CD4-positive, alpha-beta T cell treated with Interleukin-17A for 1 hour (primary cell): ENCODE measurements at places on chromosomes 7 and 10.

GRCh38 chr10:5737352-5737751 is 52.7 kb downstream of the TASOR2 start:
- no peak for DNase-seq

DNA sequence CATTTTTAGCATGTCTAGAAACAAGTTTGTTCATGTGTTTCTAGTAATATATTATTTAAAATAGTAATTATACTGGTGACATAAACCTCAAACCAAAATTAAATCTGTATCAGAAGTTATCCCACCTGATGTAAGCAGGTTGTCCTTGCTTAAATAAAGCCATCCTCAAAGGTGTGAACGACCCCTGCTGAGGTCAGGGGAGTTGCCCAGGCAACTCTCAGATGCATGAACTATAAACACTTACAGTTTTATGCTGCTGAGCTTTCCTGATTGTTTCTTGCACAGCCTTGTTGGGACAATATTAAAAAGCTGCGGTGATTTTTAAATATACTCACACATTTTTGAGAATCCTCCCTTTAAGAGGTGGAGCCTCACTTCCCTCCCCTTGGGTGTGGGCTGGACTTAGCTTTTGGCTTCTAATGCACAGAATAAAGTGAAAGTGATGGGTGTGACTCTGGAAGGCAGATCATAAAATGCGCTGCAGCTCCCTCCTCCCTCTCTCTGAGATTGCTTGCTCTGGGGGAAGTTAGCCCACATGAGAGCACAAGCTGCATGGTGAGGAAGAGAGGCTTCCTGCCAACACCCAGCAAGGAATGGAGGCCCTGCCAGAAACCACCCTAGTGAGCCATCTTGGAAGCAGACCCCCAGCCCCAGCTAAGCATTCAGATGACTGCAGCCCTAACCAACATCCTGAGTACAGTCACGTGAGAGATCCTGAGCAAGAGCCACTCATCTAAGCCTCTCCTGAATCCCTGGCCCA is 152.7 kb downstream of the SKIDA1 start:
- DNase-seq, result peak; percentile 46

DNA sequence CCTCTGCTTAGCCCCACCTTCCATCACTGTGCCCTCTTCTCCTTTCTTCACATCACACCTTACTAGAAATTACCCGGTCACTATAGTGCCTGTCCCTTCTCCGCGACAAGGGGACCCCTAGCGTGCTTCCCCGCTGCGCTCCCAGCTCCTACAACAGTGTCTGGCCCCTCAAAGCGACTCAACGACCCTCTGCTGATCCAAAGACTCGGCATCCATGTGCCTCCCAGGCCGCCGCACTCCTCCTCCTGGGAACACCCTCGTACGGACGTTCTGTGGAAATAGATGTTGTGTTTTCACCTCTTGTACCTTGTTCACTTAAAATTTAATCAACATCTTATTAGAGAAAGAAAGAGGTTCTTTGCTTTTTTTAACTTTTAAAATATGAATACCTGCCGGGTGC is 463.5 kb downstream of the DNAJB6 start:
- no peak for DNase-seq

- DNase-seq, result no peak
These were observed 11.6 kb downstream of the SPOCK2 start for GRCh38 chr10:72076756-72077155.

GRCh38 chr10:22369434-22370072 is 24.3 kb downstream of the SPAG6 start:
- peak; percentile 13 for DNase-seq

DNA sequence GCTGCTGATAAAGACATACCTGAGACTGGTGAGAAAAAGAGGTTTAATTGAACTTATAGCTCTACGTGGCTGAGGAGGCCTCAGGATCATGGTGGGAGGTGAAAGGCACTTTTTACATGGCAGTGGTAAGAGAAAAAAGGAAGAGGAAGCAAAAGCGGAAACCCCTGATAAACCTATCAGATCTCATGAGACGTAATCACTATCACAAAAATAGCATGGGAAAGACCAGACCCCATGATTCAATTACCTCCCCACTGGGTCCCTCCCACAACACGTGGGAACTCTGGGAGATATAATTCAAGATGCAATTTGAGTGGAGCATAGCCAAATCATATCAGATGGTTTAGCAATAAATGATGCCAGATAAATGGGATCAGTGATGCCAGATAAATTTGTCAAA is 892.0 kb upstream of the CELF2 start:
- DNase-seq, result no peak

DNA sequence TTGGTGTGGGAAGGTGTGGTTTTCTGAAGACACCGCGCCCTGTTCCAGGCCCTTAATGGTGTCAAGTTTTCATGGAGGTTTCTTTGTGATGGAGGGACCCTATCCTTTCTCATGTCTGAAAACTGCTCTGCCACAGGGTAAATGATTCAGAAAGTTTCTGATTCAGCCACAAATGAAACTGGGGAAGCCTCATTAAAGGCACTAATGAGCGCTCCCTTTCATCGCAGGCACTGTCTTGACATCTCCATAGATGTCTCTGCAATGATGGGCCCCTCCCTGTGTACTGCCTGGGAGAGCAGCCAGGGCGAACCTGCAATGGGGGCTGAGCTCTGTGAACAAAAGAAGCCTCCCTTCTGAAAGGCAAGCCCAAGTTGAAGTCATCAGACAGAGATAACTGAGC is 355.3 kb downstream of the PRPF18 start:
- DNase-seq, result no peak

DNA sequence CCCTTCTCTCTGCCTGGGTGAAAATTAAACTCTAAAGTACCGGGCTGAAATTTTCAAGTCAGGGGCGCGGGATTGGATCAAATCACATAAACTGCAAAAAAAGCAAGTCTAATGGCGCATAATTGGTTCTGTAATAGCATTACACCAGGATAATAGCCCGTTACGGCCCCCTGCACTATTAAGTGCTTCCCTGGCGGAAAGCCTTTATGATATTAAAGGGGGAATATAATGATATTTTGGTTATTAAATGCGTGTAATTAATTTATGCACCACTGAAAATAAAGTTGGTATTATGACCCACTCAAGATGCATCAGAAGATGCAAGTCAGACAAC is 744 bp upstream of the DRGX start:
- no peak for DNase-seq

DNA sequence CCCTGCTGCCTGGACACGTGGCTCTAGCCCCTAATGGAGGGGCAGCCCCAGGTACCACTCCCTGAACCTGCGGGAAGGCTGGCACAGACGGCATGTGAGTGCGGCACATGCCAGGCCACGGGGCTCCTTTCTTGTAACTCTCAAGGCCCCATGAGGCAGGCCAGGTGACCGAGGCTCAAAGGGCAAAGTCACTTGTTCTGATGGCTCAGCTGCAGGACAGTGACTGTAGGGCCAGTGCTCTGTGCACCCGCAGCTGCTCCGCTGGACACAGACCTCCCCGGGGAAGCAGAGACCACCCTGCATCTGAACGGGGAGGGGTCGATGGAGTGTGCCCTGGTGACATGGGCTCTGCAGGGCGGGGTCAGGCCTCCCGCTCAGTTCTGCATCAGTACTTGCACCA is 55.3 kb downstream of the PTPRE start:
- DNase-seq, result no peak

GRCh38 chr10:51422311-51423120 is 276.9 kb downstream of the CSTF2T start:
- peak; percentile 40 for DNase-seq

DNA sequence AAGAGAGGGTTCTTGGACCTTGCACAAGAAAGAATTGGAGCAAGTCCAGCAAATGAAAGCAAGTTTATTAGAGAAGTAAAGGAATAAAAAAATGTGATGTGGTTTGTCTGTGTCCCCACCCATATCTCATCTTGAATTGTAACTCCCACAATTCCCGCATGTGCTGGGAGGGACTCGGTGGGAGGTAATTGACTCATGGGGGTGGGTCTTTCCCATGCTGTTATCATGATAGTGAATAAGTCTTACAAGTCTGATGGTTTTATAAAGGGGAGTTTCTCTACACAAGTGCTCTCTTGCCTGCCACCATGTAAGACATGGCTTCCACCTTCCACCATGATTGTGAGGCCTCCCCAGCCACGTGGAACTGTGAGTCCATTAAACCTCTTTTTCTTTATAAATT is 39.2 kb upstream of the FZD9 start:
- no peak for DNase-seq

DNA sequence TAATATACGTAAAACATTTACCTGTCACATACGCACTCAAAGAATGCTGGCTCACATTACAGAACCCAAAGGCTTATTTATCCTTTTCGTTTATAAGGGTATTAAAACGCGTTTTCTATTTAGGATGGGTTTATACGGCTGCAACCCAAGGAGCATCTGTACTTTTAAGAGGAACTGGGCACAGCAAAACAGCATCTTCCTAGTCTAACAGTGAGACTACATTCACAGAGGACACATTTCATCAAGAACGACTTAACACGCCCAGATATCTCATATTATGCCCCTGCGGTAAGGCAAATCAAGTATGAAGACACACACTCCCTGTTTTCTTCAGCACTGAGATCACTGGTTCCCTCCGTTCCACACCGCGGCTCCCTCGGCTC is 533 bp upstream of the DMTF1 start:
- DNase-seq, result no peak

DNA sequence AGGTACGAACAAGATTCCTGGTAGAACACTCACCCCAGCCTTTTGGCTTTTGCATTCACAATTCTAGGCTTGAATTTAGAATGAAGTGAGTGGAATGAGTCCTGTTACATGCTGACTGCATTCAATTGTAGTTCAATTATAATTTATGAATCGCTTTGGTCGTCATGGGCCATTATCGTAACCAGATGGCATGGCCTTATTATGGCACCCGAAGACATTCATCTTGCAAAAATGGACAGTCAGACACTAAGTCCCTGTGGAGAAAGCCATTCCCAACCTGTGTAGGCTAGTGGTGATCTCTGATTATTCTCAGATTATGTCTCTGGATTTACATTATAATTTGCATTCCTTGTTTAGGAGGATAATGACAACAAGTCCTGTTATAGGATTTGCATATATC is 292.4 kb upstream of the NPSR1 start:
- DNase-seq, result no peak

- no peak for DNase-seq
These were observed 120.6 kb downstream of the BAMBI start for GRCh38 chr10:28797904-28798371.

DNA sequence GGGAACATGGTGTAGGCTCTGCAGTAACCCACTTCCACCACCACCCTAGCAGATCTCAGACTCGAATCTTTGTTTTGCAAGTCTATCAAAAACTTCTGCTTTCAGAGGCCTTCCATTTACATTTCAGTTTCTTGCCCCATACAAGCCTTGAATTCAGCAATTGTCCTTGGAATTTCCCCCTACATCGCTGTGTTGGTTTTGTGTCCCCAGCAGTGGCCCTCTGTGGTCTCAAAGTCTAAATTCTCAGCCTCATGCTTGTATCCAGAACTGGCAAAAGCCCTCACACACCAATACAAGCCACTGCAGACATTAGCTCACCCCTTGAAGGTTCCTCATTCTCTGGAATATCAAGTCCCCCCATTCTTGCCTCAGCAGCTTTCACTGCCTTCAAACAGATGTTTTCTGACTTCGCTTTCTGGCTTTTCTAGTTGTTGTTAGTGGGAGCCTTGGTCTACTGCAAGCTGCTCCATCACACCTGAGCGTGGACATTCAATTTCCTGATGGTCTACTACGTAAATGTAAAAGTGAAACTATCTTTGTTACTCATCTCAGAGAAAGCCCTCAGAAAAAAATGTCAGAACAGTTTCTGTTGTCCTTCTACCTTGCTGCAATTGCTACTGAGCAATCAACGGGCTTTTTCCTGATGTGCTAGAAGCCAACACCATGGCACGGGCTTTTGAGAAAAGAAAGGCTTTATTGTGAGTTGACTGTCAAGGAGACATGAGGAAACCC is 1.8 kb upstream of the NUB1 start:
- peak; percentile 49 for DNase-seq

DNA sequence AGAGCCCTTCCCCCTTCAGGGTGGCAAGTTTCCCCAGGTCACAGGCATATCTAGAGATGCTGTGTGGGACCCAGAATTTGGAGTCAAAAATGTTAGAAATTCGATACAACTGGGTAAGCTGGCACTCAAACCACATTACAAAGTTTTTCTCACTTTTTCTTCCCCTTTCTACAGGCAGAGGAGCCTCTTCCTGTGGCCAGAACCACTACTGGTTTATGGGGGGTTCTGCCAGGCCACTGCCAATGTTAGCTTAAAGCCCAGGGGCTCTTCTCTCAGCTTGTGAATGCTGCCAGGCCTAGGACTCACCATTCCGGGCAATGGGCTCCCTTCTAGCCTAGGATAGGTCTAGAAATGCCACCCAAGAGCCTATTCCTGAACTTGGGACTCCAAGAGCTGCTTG is 617.9 kb upstream of the PHF14 start:
- DNase-seq, result no peak

DNA sequence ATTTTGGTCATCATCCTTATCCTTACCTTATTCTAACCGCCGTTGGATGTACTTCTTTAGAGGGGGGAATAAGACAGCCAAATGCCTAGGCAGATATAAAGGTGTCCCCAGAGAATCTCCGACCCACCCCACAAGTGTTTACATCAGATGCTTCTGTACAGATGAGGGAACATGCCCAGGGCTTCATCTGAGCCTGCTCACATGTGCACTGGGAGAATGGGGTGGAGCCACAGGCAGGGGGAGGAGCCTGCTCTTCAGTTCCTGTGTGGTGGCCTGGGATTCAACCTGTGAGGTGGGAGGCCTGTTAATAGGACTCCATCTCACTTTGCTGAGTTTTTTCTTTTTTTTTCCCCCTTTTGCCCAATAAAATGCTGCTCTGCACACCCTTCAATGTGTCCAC is 27.6 kb upstream of the OPTN start:
- DNase-seq, result no peak

GRCh38 chr7:2357165-2357564 is 2.5 kb downstream of the EIF3B start:
- no peak for DNase-seq

- no peak for DNase-seq
These were observed 50.7 kb upstream of the ITGB8 start for GRCh38 chr7:20279979-20280378.

DNA sequence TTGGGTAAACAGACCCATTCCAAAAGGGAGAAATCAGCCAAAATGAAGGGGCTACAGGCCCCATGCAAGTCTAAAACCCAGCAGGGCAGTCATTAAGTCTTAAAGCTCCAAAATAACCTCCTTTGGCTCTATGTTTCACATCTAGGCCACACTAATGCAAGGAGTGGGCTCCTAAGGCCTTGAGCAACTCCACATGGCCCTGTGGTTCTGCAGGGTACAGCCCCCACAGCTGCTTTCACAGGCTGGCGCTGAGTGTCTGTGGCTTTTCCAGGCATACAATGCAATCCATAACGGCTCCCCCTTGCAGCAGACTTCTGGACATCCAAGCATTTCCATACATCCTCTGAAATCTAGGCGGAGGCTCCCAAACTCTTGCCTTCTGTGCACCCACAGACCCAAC is 9.0 kb downstream of the TMEM243 start:
- no peak for DNase-seq

DNA sequence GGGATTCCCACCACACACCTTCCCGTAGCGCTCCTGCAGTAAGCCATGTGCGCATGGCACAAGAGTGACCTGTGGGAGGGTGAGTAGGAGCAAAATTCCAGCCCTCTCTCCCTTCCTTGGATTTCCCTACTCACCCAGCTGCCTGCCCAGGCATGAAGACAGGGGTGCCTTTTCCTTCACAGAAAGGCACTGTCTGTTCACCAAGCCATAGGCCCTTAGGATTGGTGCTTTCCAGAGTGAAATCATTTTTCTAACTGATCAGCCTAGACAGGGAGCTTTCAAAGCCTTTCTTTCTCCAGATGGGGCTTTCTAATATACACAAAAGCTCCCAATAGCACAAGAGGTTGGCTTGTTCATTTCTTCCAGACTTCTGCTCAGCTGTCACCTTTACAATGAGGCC is 79.7 kb downstream of the CTTNBP2 start:
- no peak for DNase-seq

GRCh38 chr7:4434306-4434705 is 247.8 kb upstream of the FOXK1 start:
- DNase-seq, result no peak
